ENCODE measurements at places on chromosomes 3 and 15.

DNA sequence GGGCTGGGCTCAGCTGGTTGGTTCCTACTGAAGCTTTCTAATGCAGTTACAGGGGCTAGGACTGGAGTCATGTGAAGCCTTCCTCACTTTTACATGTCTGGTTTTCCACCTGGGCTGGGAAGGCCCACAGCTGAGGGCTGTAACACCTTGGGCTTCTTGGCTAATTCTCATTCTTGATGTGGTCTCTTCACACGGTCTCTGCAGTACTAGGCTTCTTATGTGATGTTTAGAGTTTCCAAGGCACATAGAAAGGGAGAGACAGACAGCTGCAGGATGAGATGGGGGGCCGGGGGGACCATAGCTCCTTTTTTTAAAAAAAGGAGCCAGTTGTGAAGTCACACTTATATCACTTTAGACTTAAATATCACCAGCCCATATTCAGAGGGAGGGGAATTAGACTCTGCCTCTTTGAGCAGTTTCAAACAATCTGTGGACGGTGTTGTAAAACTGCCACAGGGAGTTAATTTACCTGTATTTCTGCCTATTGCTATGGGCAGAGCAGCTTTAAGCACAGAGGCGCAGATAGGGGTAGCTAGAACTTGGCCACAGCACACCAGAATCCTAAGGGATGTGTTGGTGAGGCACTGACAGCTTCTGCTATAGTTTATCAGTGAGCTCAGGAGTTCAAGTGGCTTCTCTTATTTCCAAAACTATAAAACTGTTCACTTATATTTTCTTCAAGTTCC is 46.7 kb downstream of the NKIRAS1 start:
- DNase-seq: no peak

DNA sequence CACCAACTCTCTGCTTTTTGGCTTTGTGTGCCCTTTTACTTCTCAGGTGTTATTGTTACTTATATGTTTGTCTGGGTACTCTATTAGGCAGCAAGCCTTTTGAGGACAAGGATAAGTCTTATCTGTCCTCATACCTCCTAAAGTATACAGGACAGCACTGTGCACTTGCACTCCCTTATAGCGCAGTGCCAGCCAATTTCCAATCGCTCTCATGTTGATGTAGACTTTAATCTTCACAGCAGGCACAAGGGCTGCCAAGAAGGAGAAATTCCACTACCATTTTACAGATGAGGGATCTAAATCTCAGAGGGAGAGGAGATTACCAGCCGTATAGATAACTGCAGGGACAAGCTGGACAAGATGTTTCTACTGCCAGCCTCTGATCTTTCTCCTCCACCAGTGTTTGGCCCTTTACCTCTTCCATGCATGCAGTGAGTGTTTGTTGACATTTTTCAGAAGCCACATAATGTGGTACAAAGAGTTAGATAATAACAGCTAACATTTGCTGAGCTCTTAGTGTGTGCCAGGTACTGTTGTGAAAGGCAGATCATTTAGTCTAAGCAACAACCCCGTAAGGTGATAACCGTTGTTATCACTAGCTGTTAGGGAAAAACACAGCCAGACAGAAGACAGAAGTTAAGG is 30.1 kb downstream of the SST start:
- DNase-seq: no peak

DNA sequence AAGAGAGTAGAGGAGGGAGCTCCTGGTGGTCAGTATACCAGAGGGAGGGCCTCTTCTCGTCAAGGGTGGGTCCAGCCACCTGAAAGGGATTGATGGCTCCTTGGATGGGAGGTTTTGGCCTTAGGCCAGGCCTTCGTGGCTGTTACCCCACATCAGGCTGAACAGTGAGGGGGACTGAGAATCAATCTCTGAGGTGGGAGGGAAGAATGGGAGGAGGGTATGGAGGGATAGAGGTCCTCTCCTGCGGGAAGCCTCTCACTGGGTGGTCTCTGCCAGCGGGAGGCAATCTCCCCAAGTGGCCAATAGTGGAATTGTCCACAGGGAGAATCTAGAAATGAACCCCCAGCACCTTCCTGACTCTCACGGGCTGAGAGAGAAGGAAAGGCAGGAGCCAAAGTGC is 53.5 kb downstream of the BSN start:
- DNase-seq: no peak

DNA sequence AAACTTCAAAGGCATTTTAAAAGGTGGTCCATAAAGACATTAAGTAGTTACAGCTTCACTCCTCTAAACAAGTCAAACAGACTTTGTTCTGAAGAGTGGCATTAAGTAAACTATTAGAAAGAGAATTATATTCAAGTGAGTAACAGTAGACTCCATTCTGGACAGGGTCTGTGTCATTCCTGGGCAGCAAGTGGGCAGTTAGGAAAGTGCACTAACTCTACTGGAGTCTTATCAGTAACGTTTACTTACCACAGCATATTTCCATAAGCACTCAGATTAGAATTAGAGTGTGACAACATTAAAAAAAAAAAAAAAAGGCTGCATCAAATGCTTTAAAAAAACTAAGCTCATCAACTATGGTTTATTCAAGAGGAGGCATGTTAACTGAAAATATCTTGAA is 10.6 kb downstream of the UBR1 start:
- no peak for DNase-seq

- DNase-seq: no peak
Measured at GRCh38 chr3:127865941-127866340, 43.6 kb upstream of the MGLL start.

GRCh38 chr3:34012102-34012461 is 213.7 kb downstream of the PDCD6IP start:
- no peak for DNase-seq

GRCh38 chr3:108117241-108117775 is 26.5 kb upstream of the CD47 start:
- DNase-seq: no peak

DNA sequence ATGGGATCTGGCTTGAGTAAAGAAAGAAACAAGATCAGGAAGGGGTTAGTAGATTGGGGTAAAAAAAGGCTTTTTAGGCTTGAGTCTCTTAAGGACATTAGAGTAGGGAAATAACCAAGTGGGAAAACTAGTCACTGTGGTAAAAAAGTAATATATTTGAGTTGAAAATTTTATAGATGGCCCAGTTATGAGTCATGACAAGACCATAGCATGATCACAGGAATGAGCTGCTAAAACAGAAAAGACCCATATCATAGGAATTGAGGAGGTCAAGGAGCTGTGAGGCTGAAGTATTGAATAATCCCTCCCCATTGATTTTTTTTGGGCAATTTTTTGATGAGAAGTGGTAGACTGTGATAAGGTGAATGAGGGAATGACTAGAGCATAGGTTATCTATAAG is 69.2 kb upstream of the TBC1D5 start:
- DNase-seq: no peak

DNA sequence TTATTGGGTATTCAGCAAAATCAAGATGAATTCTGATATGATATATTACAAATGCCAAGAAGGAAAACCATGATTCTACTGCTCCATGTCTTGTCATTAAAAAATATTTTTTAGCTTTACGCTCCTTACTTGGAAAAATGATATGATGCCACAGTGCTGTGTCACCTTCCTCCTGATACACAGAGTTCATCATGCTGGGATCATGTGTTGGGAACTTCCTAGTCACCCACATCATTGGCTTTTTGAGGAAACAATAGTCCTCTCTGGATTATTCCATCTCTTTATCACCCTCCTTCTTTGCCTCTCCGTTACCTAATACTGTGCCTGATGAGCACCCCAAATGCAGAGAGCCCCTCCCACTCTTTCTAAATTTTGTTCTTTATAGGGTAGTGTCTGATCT is 94.3 kb upstream of the PFN2 start:
- DNase-seq: no peak

GRCh38 chr15:39181056-39181747 is 399.7 kb upstream of the THBS1 start:
- DNase-seq: no peak

GRCh38 chr3:61194892-61195538 is 56.2 kb downstream of the FHIT start:
- no peak for DNase-seq

- no peak for DNase-seq
Measured at GRCh38 chr15:58536414-58536813, 104.6 kb downstream of the LIPC start.

DNA sequence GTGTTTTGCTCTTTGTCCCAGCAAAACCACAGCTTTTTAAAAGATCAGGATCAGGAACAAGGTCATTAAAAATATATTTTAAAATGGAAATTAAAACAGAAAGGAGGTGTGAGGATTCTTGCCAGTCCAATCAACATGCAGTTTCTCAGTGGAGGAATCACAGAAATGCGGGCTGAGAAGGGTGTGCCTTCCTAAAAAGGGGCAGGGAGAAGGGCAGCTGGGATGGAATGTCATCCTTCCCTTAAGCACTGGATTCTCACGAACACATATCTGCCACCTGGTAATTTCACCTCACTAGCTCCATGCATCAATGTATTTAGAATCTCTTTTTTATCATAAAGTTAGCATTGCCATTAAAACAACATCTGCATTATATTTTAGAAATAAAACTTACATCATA is 21.4 kb downstream of the ABI3BP start:
- no peak for DNase-seq

DNA sequence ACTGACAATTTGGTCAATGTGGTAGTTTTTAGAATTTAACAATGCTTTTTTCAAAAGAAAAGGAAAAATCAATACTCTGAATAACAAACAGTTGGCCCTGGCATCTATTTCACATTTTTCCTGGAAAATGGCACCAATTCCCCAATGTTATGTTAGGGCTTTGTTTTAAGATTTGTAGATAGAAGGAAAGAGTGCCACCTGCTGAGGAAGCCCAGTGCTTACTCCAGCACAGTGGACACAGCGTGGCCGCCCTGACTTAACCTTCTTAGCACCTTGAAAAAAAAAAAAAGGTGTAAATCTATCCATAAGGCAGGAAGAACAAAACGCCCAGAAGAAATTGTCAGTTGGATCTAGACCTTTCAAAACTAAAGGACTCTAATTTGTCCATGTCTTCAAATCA is 110.7 kb upstream of the CNTN4 start:
- no peak for DNase-seq

- DNase-seq: no peak
Measured at GRCh38 chr3:129327510-129327909, 48.8 kb downstream of the HMCES start.

GRCh38 chr3:60048447-60048848 is 998.6 kb upstream of the CFAP20DC start:
- no peak for DNase-seq

GRCh38 chr15:90913398-90913944 is 10.4 kb downstream of the MAN2A2 start:
- DNase-seq: peak; percentile 10

GRCh38 chr3:130395916-130396315 is 50.4 kb downstream of the COL6A5 start:
- DNase-seq: no peak

GRCh38 chr3:146313746-146314111 is 62.8 kb upstream of the PLSCR4 start:
- no peak for DNase-seq

DNA sequence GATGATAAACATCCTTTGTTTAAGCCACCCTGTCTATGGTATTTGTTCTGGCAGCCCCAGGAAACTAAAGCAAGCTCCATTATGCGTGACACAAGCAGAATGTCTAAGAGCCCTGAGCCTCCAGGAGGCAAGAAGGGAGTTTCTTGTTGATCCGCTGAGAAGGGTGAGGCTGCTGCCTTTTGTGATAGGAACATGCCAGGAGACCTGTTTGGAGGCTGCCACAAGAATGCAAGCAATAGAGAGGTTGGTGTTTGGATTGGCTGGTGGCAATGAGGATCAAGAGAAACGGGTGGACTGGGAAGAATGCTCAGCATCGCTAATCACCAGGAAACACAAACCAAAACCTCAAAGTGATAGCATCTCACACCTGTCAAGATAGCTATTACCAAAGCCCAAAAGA is 104.8 kb downstream of the ASB7 start:
- no peak for DNase-seq

- no peak for DNase-seq
Measured at GRCh38 chr3:54349231-54349652, 226.9 kb downstream of the CACNA2D3 start.

- peak; percentile 24 for DNase-seq
Measured at GRCh38 chr3:126355251-126355650, 2.0 kb downstream of the KLF15 start.

GRCh38 chr15:60924916-60925397 is 304.1 kb downstream of the RORA start:
- no peak for DNase-seq

DNA sequence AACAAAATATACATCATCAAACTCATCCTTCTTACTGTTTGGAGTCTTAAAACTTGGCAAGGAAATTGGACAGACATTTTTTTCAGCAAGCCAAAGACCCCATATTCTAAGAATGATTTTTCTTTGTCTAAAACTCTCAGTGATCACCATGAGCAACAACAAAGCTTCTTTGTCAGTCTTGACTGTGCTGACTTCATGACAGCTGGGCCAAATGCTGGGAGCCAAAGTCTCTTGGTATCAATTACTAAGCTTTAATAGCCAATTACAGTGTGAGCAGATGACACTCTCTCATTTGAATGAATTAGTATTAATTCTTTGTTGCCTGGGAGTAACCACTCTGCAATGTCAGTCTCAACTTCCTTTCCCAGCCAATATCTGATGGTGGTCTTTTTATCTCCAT is 48.1 kb upstream of the GK5 start:
- DNase-seq: no peak

DNA sequence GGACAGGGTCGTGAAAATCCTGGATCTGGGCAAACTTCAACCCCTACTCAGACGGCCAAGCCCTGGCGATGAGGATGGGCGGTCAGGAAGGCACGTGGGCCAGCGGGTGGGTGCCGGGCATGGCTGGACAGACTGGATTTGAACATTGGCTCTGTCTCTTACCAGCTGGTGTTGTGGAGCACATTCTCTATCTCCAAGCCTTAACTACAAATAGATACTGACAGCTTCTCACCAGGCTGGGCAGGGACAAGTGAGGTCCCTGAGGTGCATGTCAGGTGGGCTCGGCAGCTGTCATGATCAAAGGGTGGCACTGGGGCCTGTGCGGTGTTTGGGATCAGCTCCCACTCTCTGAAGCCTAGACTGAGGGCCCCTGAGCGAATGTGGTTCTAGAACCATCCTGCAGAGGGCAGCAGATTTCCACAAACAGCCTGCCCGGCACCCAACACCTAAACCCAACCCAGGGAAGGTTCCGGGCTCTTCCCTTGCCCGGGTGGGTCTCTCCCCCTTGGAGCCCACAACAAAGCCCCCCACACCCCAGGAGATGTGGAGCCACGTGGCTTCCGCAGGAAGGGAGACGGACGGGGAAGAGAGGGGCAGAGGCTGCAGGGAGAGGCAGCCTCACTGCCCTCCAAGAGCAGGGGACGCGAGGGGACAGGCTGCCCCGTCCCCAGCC is 58.4 kb downstream of the RGMA start:
- DNase-seq: peak; percentile 62

- DNase-seq: no peak
Measured at GRCh38 chr3:183825456-183826161, at the start of gene MAP6D1. MAP6D1 (minus strand) TSS chr3:183825577; CDS start chr3:183825547, 30 bp downstream.

DNA sequence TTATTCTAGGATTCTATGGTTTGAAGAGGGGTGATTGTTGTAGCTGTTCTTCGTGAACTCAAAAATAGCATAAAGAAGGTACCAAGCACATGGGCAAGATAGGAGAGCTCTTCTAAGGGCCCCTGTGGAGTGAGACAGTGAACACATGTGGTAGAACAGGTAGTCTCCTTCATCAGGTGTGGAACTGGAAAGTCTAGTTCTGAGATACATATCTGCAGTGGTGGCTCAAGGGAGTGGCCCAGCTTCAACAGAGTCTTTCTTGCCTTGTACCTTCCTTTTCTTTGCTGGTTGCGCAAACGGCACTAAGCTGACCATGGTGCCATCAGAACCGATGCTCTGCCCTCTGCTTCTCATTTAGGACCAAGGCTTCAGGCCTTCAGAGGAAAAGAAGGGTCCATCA is 65.2 kb downstream of the CERS3 start:
- no peak for DNase-seq

- DNase-seq: no peak
Measured at GRCh38 chr15:38128341-38128781, 124.3 kb upstream of the SPRED1 start.
